ENCODE measurements at places on chromosomes 7 and 10.

DNA sequence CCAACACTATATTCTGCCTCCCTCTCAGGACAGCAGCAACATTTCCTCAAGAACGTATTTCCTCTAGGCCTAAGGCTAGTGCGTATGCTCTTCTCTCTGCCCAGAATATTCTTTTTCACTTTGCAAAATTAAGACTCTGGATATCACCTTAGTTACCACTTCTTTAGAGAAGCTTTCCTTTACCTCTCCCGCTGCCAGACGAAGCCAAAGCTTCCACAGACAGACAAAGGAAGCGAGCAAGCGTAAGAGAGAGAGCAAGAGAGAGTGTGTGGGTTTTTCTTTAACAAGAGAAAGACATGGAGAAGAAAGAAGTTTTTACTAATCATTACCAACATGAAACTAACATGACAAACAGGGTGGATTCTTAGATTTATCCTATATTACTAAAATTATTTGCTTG, 64.1 kb downstream of the P4HA1 start:
- no peak for DNase-seq

- no peak for DNase-seq
These were observed 292.3 kb upstream of the PITRM1 start for GRCh38 chr10:3464760-3465405.

GRCh38 chr10:75508239-75508813, 76.9 kb downstream of the LRMDA start:
- DNase-seq = no peak

- DNase-seq = no peak
These were observed 69.6 kb upstream of the HPS1 start for GRCh38 chr10:98516352-98516751.

DNA sequence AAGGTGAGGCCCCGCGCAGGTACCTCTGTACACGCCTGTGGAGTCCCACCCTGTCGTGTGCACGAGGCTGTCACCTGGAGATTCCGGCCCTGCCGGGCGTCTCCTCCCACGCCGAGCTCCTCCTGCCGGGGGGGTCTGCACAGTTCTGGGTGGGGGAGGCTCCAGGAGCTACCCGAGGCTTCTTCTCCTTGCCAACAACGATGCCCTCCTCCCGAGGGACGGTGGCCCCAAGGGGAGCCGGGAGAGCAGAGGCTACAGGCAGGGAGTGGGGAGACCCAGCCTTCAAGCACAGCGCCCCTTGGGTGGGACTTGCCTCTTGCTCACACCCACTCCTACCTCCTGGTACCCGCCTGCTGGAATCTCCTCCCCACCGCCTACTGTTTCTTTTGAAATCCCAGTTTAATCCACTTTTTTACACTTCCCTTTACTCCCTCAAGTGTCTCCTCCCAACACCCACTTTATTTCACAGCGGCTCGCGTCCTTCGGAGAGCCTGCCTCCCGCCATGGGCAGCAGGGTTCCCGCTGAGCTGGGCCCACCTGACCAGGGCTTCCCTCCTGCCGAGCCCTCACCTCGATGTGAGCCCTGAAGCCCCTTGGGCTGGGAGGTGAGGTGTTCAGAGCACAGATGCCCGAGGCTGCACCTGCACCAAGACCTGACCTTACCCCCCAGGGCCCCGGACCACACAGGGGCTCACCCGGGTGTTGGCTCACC, 338.1 kb downstream of the DNAJB6 start:
- DNase-seq = no peak

DNA sequence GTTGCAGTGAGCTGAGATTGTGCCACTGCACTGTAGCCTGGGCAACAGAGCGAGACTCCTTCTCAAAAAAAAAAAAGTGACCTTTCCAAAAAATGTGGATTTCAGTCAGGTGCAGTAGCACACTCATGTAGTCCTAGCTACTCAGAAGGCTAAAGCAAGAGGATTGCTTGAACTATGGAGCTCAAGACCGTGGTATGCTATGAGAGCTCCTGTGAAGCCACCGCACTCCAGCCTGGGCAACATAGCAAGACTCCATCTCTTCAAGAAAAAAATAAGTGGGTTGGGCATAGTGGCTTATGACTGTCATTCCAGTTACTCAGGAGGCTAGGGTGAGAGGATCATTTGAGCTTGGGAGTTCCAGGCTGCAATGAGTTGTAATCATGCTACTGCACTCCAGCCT, 51.1 kb downstream of the TET1 start:
- DNase-seq = no peak

GRCh38 chr7:79789584-79790345, 336.3 kb upstream of the MAGI2 start:
- no peak for DNase-seq

- DNase-seq = peak; percentile 83
These were observed 68.6 kb downstream of the LHPP start for GRCh38 chr10:124530215-124530665.
